Stimulated activated CD8-positive, alpha-beta memory T cell treated with anti-CD3 and anti-CD28 coated beads, Interleukin-4, amount 100 ng/mL, for 1 hour (primary cell): ENCODE measurements at places on chromosomes 7 and 10.

- no peak for DNase-seq
Measured at GRCh38 chr10:71641986-71642385, 77.6 kb downstream of the C10orf105 start.

GRCh38 chr7:1136841-1137516, 23.0 kb downstream of the ZFAND2A start:
- no peak for DNase-seq

DNA sequence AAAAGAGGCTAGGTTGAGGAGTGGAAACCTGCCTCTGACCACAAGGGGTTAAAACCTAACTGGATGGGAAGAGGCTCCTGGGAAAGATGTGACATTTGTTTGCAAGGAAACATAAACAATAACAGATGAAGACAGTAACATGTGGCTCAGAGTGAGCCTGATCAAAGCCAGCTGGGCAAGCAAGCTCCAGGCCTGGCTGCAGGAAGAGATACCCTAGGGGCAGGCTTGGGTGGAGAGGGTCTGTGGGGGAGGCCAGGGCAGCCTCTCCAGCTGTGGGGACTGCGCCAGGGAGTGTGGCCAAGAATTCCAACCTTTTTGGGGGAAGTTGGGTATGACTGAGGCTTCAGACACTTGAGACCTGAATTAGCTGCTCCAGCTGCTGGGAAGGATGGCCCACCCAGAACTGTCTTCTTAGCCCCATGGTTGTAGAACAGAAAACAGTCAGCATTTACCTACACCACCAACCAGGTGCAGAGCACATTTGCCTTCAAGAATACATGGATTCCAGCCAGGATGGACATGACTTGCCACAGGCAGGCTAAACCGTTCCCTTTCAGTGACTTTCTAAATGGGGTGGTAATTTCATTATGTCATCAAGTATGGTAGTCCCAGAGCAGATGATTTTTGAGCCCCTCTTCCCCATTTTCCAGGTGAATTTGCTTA, 10.4 kb upstream of the FAM170B start:
- no peak for DNase-seq

DNA sequence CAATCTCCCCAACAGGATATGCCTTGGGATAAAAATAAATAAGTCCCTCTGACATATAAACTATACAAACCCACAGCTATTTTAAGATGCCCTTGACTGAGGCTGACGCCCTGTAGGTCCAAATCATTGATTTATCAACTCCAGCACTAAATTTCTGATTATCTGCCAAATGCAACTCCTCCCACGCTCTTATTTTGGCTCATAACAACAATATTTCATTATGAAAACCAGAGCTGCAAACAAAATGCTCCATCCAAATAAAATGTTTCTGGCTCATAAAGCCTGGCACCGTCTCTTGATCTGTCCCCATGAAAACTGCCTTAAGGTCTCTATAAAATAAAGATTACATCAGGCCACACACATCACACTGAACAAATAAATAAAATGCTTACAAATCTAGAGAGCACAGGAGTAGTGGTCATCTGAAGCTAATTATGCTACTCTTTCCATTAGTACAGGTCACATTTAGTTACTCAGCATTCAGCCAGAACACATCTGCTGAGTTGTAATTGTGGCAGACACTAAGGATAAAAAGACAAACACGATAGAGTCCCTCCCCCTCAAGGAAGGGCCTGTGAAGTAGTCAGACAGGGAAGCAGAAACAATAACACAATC, 28.8 kb downstream of the CACUL1 start:
- no peak for DNase-seq

DNA sequence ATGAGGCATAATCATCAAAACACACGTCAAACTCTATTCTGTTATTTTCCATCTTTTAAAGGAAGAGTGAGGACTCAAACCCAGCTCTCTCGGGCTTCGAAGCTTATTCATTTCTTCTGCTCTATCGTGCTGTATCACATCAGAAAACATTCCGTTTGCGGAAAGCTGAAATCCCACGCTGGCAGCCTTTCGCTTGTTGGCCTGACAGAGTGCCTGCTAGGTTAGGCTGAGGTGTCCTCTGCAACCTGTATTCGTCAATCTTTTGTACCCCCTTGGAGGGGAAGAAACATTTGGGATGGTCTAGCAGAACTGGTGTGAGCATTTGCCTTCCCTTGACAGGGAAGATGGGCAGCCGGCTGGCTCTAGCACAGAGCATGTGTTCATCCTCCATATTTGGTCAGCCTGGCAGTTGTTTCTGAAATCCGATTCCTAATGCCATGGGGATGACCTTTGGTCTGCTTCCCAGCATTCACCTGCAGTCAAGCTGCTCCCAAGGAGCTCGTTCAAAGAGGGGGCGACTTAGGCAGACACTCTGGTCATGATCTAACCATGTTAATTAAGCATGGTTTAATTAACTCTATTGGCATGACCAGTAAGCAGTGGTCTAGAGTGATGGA, 55.2 kb downstream of the TACC2 start:
- no peak for DNase-seq

GRCh38 chr7:94216944-94217461, 177.7 kb upstream of the COL1A2 start:
- DNase-seq, result no peak

- no peak for DNase-seq
Measured at GRCh38 chr10:108696792-108697477, 1226.4 kb downstream of the XPNPEP1 start.

GRCh38 chr7:73899731-73900142, 38.8 kb downstream of the TMEM270 start:
- DNase-seq, result no peak

DNA sequence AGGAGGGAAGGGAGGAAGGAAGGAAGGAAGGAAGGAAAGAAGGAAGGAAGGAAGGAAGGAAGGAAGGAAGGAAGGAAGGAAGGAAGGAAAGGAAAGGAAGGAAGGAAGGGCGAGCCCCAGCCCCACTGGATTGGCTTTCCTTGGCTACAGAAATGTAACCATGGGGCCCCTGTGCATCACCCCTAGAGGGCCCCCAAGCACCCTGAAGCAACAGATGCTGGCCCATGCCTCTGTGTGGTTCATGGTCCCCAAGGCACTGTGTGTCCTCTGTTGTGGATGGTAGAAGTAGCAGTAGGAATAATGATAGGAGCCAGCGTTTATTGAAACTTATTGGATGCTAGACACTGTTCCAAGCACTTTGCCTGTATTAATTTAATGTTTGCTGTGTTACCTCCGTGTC, 116.6 kb upstream of the MACROH2A2 start:
- no peak for DNase-seq

- DNase-seq, result no peak
Measured at GRCh38 chr10:30510184-30510931, 76.4 kb downstream of the MAP3K8 start.

DNA sequence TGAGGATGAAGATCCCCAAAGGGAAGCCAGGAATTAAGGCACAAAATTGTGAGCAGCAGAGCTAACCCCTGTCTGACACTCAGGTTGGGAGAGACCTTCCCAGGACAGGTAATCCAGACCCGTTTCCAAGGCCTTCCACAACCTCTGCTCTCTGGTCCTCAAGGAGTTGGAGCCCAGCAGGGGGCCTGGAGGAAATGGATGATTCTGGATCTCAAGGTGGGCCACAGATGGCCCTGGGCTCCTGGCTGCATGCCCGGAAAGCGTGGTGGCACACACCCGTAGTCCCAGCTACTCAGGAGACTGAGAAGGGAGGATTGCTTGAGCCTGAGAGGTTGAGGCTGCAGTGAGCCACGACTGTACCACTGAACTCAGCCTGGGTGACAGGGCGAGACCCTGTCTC, 42.3 kb downstream of the DPYSL4 start:
- no peak for DNase-seq

GRCh38 chr10:131860806-131861440, 39.9 kb upstream of the PPP2R2D start:
- no peak for DNase-seq

GRCh38 chr10:78301891-78302738, 268.5 kb downstream of the RPS24 start:
- no peak for DNase-seq

- no peak for DNase-seq
Measured at GRCh38 chr10:89837165-89838043, 136.0 kb downstream of the KIF20B start.

DNA sequence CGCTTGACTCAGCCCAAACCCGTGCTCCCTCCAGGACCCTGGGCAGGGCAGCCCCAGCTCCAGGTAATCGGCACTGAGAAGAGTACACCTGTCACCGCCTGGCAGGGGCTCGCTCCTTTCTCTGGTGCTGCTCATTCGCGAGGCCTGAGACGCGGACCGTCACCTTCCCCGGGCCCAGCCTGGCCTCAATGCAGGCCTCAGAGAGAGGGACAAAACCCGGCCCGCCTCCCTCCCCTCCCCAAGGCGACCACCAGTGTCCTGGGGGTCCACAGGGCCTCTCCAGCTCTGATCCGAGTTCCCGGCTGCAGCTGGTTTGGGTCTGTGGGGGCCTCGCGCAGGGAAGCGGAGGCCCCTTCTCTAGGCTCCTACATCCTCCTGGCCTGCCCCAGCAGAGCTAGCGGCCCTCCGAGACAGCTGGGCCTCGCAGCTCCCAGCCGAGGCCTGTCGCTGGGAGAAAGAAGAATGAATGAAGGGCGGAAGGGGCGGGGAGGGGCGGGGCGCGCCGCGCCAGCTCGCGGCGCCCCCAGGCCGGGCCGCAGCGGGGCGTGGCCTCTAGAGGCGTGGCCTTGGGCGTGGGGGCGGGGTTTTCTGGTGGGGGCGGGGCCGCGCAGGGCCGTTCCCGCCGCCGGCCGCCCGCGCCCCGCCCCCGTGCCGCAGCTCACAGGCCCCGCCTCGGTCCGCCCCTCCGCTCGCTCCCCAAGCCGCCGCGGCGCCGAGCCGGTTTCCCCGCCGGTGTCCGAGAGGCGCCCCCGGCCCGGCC, at the start of gene LIMK1:
TSS of gene LIMK1 (plus strand) at position 688 of the 760 bp plus-strand sequence. CDS start 187 bp downstream, outside the sequence.
- DNase-seq, result peak; percentile 68

DNA sequence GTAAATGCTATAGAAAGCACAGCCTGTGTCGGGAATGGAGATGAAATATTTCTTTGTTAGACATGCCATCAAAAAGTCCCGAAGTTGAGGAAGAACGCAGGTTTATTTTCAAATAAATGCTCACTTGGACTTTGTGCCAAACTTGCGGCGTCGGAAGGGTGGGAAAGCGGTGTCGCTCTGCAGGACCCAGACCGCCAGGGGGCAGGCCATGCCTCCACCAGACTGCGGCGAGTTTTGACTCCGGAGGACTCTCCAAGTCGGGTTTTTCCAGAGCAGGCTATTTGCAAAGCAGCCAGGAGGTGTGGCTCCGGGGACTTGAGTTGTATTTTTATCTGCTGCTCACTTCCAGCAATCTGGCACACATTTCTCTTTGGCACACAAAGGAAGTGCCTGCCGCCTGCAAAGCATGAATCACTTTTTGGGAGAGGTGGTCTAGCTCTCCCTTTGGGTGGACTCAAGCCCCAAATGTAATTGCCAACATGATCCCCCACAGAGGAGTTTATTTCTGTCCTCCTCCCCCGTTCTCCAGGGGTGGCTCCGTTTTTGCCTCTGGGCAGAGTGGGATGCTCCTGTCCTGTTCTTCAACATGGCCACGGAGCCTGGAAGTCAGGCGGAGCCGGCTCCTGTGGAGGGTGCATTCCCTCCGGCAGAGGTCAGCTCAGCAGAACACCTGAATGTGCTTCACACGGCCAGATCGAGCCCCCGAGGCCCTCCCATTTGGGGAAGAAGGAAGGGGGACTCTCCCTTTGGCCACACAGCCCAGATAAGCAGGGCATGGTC, 82.3 kb upstream of the GPR26 start:
- no peak for DNase-seq

- no peak for DNase-seq
Measured at GRCh38 chr10:110425684-110426293, 71.9 kb upstream of the DUSP5 start.

GRCh38 chr10:109893386-109893785, 29.9 kb downstream of the XPNPEP1 start:
- DNase-seq, result no peak
